ENCODE measurements at places on chromosomes 12 and 14. TPM values are rescaled to one million over a fixed set of nuclear protein-coding genes. Genes with fewer than 3 reads are reported as not detected.

GRCh38 chr12:50659260-50659659 is 104.6 kb upstream of the ATF1 start:
- DNase-seq: no peak
- no peaks in the 10 kb centered on the region for H3K4me1 ChIP-seq
- H3K4me3 ChIP-seq: no peak overlapping the region
- peak overlapping the region; percentile 44 for H3K27ac ChIP-seq

GRCh38 chr12:69023840-69024239 is 90.9 kb upstream of the CPM start:
- H3K36me3 ChIP-seq: no peaks in the 10 kb centered on the region
- H3K27ac ChIP-seq: no peak overlapping the region
- H3K27me3 ChIP-seq: no peaks in the 10 kb centered on the region
- DNase-seq: no peak
- no peak overlapping the region for H3K4me3 ChIP-seq

DNA sequence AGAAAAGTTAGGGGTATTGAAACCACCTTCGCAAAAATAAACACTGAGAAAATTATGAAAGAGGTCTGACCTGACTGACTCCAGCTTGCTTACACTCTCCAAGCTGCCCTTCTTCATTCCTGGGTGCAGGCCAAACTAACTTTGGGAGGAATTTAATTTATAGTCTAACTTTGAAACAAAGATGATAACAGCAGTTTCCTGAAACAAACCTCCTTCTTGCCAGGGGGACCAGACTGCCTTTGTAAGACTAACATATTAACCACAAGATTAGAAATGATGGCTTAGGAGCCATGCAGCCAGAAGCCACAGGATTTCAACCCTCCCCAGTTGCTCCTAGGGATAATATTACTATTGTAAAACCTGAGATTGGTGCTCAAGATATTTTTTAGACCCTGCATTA is 13.8 kb upstream of the EEA1 start:
- H3K27ac ChIP-seq: no peak overlapping the region
- no peaks in the 10 kb centered on the region for H3K27me3 ChIP-seq
- H3K4me3 ChIP-seq: no peak overlapping the region
- no peak for DNase-seq
- no peaks in the 10 kb centered on the region for H3K36me3 ChIP-seq
- H3K4me1 ChIP-seq: no peaks in the 10 kb centered on the region

PCED1B gene
- 5.1 TPM for total RNA-seq

GRCh38 chr12:47823422-47824086 is 3.9 kb upstream of the HDAC7 start:
- peak overlapping the region; percentile 98 for H3K27ac ChIP-seq
- H3K36me3 ChIP-seq: no peaks in the 10 kb centered on the region
- H3K4me1 ChIP-seq: peaks cover 34% of the 10 kb centered on the region
- H3K4me3 ChIP-seq: no peak overlapping the region

DNA sequence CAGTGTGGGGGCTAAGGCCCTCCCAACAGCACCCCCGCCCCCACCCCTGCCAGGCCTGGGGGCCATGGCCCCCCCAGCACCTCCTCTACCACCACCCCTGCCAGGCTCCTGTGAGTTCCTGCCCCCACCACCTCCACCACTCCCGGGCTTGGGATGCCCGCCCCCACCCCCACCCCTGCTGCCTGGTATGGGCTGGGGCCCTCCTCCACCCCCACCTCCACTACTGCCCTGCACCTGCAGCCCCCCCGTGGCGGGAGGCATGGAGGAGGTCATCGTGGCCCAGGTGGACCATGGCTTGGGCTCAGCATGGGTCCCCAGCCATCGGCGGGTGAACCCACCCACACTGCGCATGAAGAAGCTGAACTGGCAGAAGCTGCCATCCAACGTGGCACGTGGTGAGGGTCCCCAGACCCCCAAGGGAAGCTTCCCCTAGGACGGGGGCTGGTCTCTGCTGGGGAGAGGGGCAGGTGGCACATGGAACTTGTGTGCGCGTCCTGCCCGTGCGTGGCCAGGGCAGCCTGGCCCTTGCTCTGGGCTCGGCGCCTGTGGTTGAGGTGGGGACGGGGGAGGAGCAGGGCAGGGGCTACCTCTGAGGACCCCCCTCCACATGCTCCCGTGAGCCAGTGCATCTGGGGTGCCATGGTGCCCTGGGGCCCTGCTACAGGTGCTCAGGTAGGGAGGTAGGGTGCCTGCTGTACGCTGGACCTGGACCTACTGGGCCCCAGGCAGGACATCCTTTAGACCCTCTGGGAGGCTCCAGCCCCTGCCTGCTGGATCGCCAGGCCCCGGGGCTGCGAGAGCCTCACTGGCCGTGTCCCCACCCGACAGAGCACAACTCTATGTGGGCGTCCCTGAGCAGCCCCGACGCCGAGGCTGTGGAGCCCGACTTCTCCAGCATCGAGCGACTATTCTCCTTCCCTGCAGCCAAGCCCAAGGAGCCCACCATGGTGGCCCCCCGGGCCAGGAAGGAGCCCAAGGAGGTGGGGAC is 16.1 kb upstream of the ADSS1 start:
- no peaks in the 10 kb centered on the region for H3K36me3 ChIP-seq
- H3K4me1 ChIP-seq: no peaks in the 10 kb centered on the region
- H3K27ac ChIP-seq: no peak overlapping the region
- DNase-seq: no peak

- H3K36me3 ChIP-seq: no peaks in the 10 kb centered on the region
- H3K27ac ChIP-seq: no peak overlapping the region
- H3K4me3 ChIP-seq: no peak overlapping the region
- no peak for DNase-seq
- no peaks in the 10 kb centered on the region for H3K4me1 ChIP-seq
These were observed 23.3 kb upstream of the AMIGO2 start for GRCh38 chr12:47102845-47103651.

DNA sequence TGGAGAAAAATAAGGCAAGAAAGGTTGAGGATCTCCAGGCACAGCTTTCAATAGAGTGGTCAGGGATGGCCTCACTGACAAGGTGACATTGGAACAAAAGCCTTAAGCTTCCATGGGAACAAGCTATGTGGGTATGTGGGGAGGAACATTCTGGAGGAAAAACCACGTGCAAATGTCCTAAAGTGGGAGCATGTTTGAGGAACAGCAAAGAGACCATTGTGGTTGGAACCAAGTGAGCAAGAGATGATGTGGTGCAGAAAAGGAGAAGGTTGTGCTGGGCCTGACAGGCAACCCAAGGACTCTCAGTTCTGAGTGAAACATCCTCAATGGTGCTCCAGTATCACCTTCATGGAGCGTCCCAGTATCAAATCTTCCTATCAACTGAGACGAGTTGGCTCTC is 184.0 kb downstream of the CAND1 start:
- no peak overlapping the region for H3K4me3 ChIP-seq
- no peak for DNase-seq
- no peaks in the 10 kb centered on the region for H3K36me3 ChIP-seq
- no peak overlapping the region for H3K27ac ChIP-seq
- H3K27me3 ChIP-seq: no peaks in the 10 kb centered on the region

- H3K4me3 ChIP-seq: no peak overlapping the region
- H3K4me1 ChIP-seq: no peaks in the 10 kb centered on the region
- H3K27me3 ChIP-seq: no peaks in the 10 kb centered on the region
- H3K36me3 ChIP-seq: no peaks in the 10 kb centered on the region
These were observed 155.4 kb upstream of the GZMB start for GRCh38 chr14:24789378-24789884.

DNA sequence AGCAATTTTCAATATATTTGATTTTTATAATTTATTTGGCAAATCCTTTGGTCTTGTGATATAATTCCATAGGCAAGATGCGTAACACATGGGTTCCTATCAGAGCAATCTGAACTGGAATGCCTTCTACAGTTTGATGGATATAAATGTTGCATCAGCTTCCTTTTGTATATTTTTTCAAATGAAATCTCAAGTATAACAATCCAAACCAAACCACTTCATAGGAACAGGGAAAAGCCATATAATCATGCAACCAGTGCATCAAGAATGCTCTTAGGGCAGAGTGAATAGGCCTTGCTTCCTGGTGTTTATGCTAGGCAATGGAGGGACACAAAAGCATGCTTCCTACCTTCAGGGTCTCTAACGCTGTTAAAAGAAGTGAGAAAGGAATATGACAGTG is 34.5 kb downstream of the EFCAB11 start:
- DNase-seq: no peak
- H3K4me1 ChIP-seq: no peaks in the 10 kb centered on the region
- H3K36me3 ChIP-seq: no peaks in the 10 kb centered on the region
- no peaks in the 10 kb centered on the region for H3K27me3 ChIP-seq
- no peak overlapping the region for H3K27ac ChIP-seq
- no peak overlapping the region for H3K4me3 ChIP-seq

- H3K27ac ChIP-seq: no peak overlapping the region
- no peaks in the 10 kb centered on the region for H3K4me1 ChIP-seq
- peaks cover 5% of the 10 kb centered on the region for H3K36me3 ChIP-seq
- DNase-seq: no peak
- H3K27me3 ChIP-seq: no peaks in the 10 kb centered on the region
- no peak overlapping the region for H3K4me3 ChIP-seq
These were observed 80.4 kb downstream of the DUSP16 start for GRCh38 chr12:12482150-12482761.

GNG2 gene
- 15.1 TPM for total RNA-seq

GRCh38 chr14:65849091-65849490 is 436.6 kb downstream of the FUT8 start:
- H3K36me3 ChIP-seq: no peaks in the 10 kb centered on the region
- no peak for DNase-seq
- H3K4me3 ChIP-seq: no peak overlapping the region
- no peak overlapping the region for H3K27ac ChIP-seq
- H3K27me3 ChIP-seq: no peaks in the 10 kb centered on the region

DNA sequence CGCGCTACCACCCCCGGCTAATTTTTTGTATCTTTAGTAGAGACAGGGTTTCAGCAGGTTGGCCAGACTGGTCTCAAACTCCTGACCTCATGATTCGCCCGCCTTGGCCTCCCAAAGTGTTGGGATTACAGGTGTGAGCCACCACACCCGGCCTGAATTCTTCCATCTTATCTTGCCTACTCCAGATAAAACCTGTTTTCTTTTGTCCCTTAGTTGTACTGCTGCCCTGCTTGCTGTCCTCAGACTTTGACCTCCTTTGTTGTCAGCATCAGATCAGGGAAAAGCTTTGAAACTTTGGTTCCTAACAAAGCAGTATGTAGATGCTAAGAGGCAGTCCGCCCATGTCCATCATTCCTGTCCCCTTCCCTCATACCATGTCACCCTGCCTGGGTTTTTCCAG is 15.9 kb downstream of the COPZ1 start:
- H3K27ac ChIP-seq: no peak overlapping the region
- no peaks in the 10 kb centered on the region for H3K27me3 ChIP-seq
- H3K4me3 ChIP-seq: no peak overlapping the region
- H3K4me1 ChIP-seq: no peaks in the 10 kb centered on the region
- peaks cover 9% of the 10 kb centered on the region for H3K36me3 ChIP-seq

- H3K27ac ChIP-seq: peak overlapping the region; percentile 66
- DNase-seq: no peak
- no peaks in the 10 kb centered on the region for H3K27me3 ChIP-seq
- no peaks in the 10 kb centered on the region for H3K4me1 ChIP-seq
These were observed 88.5 kb downstream of the GPR135 start for GRCh38 chr14:59376686-59377085.

SLC4A8 gene
- 0.64 TPM for total RNA-seq

DNA sequence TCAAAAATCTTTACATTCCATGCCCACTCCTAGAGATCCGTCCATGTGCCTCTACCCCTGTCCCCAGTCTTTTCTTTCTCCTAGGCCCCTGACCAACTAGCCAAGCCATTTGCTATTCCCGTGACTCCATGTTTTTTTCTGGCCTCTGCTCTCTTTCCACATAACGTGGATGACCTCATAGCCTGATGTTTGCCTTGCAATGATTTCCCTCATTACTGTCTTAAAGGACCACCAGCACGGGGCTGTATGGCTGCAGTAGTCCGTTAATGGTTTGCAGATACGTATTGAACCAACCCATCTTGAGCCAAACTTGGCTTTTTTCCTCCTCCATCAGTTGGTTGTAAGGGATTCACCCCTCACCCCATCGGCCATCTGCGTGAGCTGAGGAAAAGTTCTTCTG is 226.0 kb downstream of the PCNX1 start:
- H3K4me3 ChIP-seq: no peak overlapping the region
- no peaks in the 10 kb centered on the region for H3K36me3 ChIP-seq
- DNase-seq: no peak

GRCh38 chr12:19021646-19022045 is 107.9 kb upstream of the PLEKHA5 start:
- H3K4me1 ChIP-seq: no peaks in the 10 kb centered on the region
- H3K36me3 ChIP-seq: no peaks in the 10 kb centered on the region
- no peak for DNase-seq
- H3K27ac ChIP-seq: no peak overlapping the region
- no peak overlapping the region for H3K4me3 ChIP-seq

DNA sequence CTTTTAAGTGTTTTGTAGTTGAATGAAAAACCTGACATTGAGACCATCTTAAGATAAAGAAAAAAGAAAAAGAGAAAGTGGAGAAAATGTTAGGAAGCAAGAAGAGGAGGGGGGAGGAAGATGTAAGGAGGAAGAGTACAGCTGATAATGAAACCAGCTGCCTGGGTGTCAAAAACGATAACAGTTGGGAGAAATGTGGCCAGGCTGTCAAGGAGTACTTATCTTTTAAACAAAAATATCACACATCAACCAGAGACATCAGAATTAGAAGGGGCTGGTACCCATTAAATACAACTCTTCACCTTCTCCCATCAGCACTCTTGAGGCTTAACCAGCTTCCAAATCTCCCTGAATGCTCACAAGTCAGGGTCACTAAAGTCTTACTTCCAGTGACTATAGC is 4.5 kb downstream of the SLC11A2 start:
- DNase-seq: no peak
- H3K27ac ChIP-seq: peak overlapping the region; percentile 99
- H3K4me3 ChIP-seq: no peak overlapping the region
- H3K36me3 ChIP-seq: no peaks in the 10 kb centered on the region
- H3K4me1 ChIP-seq: peaks cover 8% of the 10 kb centered on the region

DNA sequence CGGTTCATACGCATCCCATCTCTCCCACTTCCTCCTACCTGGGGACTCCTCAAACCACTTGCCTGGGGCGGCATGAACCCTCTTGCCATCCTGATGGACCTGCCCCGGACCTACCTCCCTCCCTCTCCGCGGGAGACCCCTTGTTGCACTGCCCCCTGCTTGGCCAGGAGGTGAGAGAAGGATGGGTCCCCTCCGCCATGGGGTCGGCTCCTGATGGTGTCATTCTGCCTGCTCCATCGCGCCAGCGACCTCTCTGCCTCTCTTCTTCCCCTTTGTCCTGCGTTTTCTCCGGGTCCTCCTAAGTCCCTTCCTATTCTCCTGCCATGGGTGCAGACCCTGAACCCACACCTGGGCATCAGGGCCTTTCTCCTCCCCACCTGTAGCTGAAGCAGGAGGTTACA is 3.6 kb downstream of the WNT1 start:
- no peaks in the 10 kb centered on the region for H3K36me3 ChIP-seq
- H3K4me1 ChIP-seq: peaks cover 32% of the 10 kb centered on the region
- peaks cover 56% of the 10 kb centered on the region for H3K27me3 ChIP-seq
- H3K27ac ChIP-seq: no peak overlapping the region
- peak overlapping the region; percentile 66 for H3K4me3 ChIP-seq
- no peak for DNase-seq

- peak; percentile 29 for DNase-seq
- H3K27me3 ChIP-seq: no peaks in the 10 kb centered on the region
- H3K4me1 ChIP-seq: no peaks in the 10 kb centered on the region
- peak overlapping the region; percentile 34 for H3K4me3 ChIP-seq
- H3K36me3 ChIP-seq: no peaks in the 10 kb centered on the region
These were observed 153.2 kb upstream of the DDHD1 start for GRCh38 chr14:53306267-53306721.
